Activated CD4-positive, alpha-beta memory T cell treated with anti-CD3 and anti-CD28 coated beads, Interleukin-2, amount 10 ng/mL, durations not matched to agents 7 days and 5 days (primary cell): ENCODE measurements at places on chromosomes 7 and 10. TPM values are rescaled to one million over a fixed set of nuclear protein-coding genes. Genes with fewer than 3 reads are reported as not detected.

- peaks cover 3% of the 10 kb centered on the region for H3K27me3 ChIP-seq
- H3K4me1 ChIP-seq: no peaks in the 10 kb centered on the region
- no peak overlapping the region for H3K4me3 ChIP-seq
- peaks cover 24% of the 10 kb centered on the region for H3K36me3 ChIP-seq
- H3K27ac ChIP-seq: no peak overlapping the region
Observed at GRCh38 chr7:154937837-154938236, 65.1 kb downstream of the PAXIP1 start.

DNA sequence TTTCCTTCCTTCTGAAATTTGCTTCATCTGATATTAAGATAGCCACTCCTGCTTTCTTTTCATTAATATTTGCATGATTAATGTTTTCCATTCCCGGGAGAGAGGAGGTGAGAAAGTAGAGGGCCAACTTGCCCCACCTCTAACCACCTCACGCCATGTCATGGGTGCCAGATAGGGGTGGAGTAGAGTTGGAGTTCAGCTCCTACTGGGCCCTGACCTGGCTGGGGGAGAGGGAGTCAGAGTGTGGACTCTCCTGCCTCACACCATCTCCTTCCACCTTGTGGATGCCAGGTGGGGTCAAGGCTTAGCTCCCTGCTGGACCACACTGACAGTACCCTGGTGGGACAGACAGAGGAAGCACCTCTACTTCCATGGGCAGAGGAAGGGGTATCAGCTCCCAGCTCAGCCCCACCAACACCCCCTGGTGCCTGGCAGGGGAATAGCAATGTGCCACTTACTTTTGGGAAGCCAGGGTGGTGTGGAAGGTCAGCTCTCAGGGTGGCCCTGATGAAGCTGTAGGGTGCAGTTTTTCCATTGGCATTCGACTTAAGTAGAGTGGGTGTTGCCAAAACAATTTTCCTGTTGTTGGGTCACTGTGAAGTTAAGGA, 28.0 kb downstream of the CHST12 start:
- H3K27me3 ChIP-seq: no peaks in the 10 kb centered on the region
- DNase-seq: peak; percentile 50
- peaks cover 54% of the 10 kb centered on the region for H3K36me3 ChIP-seq

- H3K27ac ChIP-seq: no peak overlapping the region
- peaks cover 8% of the 10 kb centered on the region for H3K27me3 ChIP-seq
Observed at GRCh38 chr10:86644794-86645445, 9.4 kb upstream of the OPN4 start.

Gene TRPV5
- not detected for total RNA-seq

Gene PRF1
- 136 TPM for total RNA-seq

Gene HOXA2
- not detected for total RNA-seq
